ENCODE measurements at places on chromosomes 1 and 21.

- DNase-seq, result peak; percentile 48
These were observed at the start of gene EPHX1 for GRCh38 chr1:225809842-225810578. Gene EPHX1, plus strand, starts transcription at chr1:225810124. Its CDS starts 18,606 bp downstream, at chr1:225828730.

- no peak for DNase-seq
These were observed 72.3 kb upstream of the ACTRT2 start for GRCh38 chr1:2948751-2949680.

DNA sequence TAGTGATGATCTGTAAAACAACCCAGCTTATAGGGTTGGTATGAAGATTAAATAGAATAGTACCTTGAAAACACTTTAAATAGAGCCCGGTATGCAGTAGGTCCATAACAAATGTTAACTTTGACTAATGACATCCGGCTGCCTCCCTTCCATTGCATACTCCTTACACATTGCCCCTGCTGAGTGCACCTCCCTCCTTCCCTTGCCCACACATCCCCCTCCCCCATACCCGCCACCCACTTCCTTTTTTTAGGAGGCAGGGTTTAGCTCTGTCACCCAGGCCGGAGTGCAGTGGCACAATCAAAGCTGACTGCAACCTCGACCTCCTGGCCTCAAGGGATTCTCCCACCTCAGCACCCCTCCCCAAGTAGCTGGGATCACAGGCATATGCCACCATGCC lies 24.4 kb upstream of the ZC3H12A start:
- no peak for DNase-seq

GRCh38 chr1:26145041-26145959 lies 13.6 kb upstream of the FAM110D start:
- DNase-seq, result peak; percentile 73

DNA sequence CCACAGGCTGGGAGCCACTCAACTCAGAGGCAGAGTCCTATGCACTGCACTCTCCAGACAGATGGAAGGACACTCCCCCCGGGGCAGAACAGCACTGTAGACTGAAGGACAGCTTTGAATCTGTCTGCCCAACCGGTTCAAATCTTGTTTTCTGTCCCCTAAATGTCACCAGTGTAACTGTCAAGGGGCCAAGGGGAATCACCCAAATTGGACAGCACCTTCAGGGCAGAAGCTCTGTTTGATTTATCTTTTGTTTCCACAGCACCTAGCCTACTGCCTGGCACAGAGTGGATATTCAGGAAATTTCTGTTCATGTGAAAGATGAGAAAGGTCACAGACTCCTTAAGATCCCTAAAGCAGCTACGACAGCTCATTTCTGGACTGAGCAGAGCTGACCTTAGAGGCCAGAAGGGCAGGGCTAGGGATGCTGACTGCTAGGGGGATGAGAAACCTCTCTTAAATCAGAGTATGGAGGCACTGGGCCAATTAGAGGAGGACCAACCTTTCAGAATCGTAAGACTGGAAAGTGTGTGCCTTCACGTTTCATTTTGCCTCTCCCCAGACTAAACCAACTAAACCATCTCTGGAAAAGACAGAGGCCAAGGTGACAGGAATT lies 41.0 kb downstream of the ITPKB start:
- no peak for DNase-seq

GRCh38 chr1:96183928-96184327 lies 537.7 kb upstream of the PTBP2 start:
- DNase-seq, result no peak

DNA sequence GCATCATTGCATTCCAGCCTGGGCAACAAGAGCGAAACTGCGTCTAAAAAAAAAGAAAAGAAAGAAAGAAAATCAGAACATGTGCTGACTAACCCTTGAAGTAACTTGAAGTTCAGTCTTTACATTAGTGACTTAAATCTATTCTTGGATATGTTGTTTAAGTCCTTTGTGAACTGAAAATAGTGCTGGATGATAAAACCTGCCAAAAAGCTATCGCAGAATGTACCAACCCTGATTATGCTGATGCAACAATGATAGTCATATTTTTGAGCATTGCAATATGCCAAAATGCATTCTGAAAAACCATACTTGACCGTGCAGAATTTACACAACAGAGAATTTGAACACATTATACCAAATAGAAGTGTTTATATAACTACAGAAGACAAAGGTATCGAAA lies 30.7 kb downstream of the SHISAL2A start:
- DNase-seq, result no peak

DNA sequence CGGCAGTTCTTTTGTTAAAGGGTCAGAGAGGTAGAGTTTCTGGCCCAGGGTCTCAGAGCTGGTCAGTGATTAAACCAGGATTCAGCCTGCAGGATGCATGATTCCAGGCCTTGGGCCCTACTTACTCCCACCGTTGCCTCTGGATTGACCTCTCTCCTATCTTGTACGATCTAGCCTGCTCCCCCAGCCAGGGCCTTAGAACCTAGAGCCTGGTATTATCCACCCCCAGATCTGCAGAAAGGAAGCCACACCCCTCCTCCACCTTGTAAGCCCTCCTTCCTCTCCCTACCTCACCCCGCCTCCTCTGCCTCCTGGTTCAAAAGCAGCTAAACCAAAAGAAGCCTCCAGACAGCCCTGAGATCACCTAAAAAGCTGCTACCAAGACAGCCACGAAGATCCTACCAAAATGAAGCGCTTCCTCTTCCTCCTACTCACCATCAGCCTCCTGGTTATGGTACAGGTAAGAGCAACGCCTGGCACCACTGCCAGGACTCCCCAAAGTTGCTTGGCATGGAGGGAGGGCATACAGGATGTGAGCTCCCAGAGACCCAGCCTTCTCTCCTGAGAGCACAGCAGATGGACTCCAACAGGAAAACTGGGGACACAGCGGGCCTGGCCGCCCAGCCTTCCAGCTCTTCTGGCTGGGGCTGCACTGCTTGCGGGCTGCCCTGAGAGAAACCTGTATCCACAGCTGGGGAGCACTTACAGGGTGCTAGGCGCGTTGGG lies at the start of gene CD52:
TSS of gene CD52 (plus strand) at position 347 of the 726 bp plus-strand sequence. CDS start at position 407, 60 bp downstream.
- peak; percentile 66 for DNase-seq

DNA sequence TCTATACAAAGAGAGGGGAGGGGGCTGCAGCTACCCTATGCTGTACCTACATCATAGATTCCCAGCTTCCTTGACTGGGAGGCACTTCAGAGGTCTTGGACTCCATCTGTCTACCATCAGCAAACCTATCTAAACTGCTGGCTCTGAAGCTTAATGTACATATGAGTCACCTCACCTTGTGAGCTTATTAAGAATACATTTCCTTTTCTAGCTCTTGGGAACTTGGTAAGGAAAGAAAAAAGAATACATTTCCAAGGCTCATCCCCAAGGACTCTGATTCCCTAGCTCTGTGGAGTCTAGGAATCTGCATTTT lies 50.0 kb upstream of the PRELP start:
- DNase-seq, result no peak

- DNase-seq, result no peak
These were observed 169.9 kb downstream of the BRINP2 start for GRCh38 chr1:177340601-177341067.

GRCh38 chr1:24934310-24935195 lies 4.5 kb upstream of the RUNX3 start:
- no peak for DNase-seq

GRCh38 chr1:203282720-203283542 lies 22.4 kb upstream of the BTG2 start:
- DNase-seq, result no peak

GRCh38 chr1:44801491-44802305 lies 1.5 kb downstream of the PLK3 start:
- no peak for DNase-seq

Data from effector memory CD8-positive, alpha-beta T cell (primary cell).